ENCODE measurements at places on chromosomes 12 and 14. TPM values are rescaled to one million over a fixed set of nuclear protein-coding genes. Genes with fewer than 3 reads are reported as not detected.

MYO1H gene
- 1.2 TPM for total RNA-seq

OASL gene
- 1.00 TPM for total RNA-seq

SDSL gene
- 23.4 TPM for total RNA-seq

CFAP73 gene
- total RNA-seq = not detected

SERPINA9 gene
- total RNA-seq = not detected

DNA sequence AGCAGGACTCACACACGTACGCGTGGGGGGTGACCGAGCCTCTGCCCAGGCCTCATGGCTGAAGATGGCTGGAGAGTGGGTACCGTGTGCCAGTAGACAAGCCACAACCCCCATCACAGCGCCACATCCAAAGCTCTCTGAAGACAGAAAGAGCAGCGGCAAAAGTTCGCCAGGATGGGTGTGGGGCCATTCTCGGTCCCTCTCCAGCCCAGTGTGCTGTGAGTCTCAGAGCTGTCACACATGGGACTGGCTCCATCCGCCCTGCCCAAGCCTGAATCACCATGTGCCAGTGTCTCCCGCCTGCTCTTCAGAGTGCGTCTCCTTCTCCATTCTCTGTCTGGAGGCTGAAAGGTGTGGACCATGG lies 5.7 kb downstream of the TMEM179 start:
- no peaks in the 10 kb centered on the region for H3K4me1 ChIP-seq
- H3K27ac ChIP-seq = no peak overlapping the region
- H3K27me3 ChIP-seq = peaks cover 38% of the 10 kb centered on the region
- H3K36me3 ChIP-seq = no peaks in the 10 kb centered on the region

- no peak for DNase-seq
- H3K4me3 ChIP-seq = peak overlapping the region; percentile 84
Observed at GRCh38 chr14:73887318-73887616, 608 bp downstream of the ZNF410 start.

DNA sequence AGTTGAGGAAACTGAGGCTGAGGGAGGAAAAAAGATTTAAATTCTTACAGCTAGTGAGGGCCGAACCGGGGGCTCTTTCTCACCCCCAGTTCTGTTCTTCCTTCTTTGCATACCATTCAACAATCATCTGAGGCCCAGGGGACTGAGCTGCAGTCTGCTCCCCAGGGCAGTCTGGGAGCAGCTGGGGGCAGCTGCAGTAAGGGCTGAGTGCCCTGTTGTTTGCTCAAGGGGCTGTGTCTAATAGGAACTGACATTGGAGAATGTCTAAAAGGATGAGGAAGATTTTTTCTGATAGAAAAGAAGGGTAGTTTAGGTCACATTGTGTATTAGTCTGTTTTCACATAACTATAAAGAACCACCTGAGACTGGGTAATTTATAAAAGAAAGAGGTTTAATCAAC lies 42.2 kb downstream of the SLC17A8 start:
- H3K27ac ChIP-seq = no peak overlapping the region
- H3K27me3 ChIP-seq = no peaks in the 10 kb centered on the region
- no peaks in the 10 kb centered on the region for H3K36me3 ChIP-seq

DNA sequence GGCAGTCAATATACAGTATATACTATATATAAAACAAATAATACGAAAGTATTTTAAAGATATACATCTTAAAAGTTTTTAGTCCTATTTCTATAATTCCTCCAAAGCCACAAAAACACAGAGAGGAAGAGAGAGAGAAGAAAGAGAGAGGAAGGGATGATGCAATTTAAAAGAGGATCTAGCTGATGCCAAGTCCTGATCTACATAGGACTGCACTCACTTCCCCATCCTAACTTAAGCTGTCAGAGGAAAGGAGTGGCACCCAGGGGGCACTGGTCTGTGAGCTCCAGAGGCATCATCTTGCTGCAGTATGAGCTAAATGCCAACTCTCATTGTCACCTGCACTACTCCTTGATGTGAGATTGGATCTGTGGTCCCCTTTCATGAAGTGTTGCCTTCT lies 95.8 kb downstream of the C12orf42 start:
- H3K36me3 ChIP-seq = no peaks in the 10 kb centered on the region
- no peaks in the 10 kb centered on the region for H3K27me3 ChIP-seq
- H3K27ac ChIP-seq = no peak overlapping the region
- H3K4me1 ChIP-seq = no peaks in the 10 kb centered on the region
- H3K4me3 ChIP-seq = no peak overlapping the region

GRCh38 chr12:29742646-29743045 lies 41.1 kb downstream of the TMTC1 start:
- no peaks in the 10 kb centered on the region for H3K27me3 ChIP-seq
- peak overlapping the region; percentile 64 for H3K27ac ChIP-seq
- no peak for DNase-seq
- H3K36me3 ChIP-seq = no peaks in the 10 kb centered on the region
- peaks cover 61% of the 10 kb centered on the region for H3K4me1 ChIP-seq

- H3K27me3 ChIP-seq = no peaks in the 10 kb centered on the region
- peaks cover 63% of the 10 kb centered on the region for H3K36me3 ChIP-seq
- DNase-seq = no peak
Observed at GRCh38 chr14:20455355-20456300, 602 bp downstream of the APEX1 start.

- H3K4me3 ChIP-seq = no peak overlapping the region
- no peaks in the 10 kb centered on the region for H3K36me3 ChIP-seq
- no peak overlapping the region for H3K27ac ChIP-seq
- DNase-seq = no peak
- H3K27me3 ChIP-seq = no peaks in the 10 kb centered on the region
Observed at GRCh38 chr14:68297876-68298468, 478.4 kb downstream of the RAD51B start.

GRCh38 chr12:51938726-51939125 lies 12.8 kb upstream of the ACVR1B start:
- H3K36me3 ChIP-seq = no peaks in the 10 kb centered on the region
- no peak for DNase-seq
- no peak overlapping the region for H3K4me3 ChIP-seq
- no peaks in the 10 kb centered on the region for H3K27me3 ChIP-seq
- H3K27ac ChIP-seq = no peak overlapping the region

Measured in heart right ventricle (tissue), 16 donors.